ENCODE measurements at places on chromosomes 5 and 9. TPM values are rescaled to one million over a fixed set of nuclear protein-coding genes. Genes with fewer than 3 reads are reported as not detected.

The SPATA31C2 gene
- total RNA-seq: 0.18 TPM

The FOXI1 gene
- total RNA-seq: 3.8 TPM

The IL13 gene
- total RNA-seq: not detected

The CCIN gene
- 0.64 TPM for total RNA-seq

The FPGS gene
- total RNA-seq: 58.9 TPM

The CCDC192 gene
- not detected for total RNA-seq

The IFNA21 gene
- not detected for total RNA-seq

The NSUN2 gene
- total RNA-seq: 50.1 TPM

The TICAM2 gene
- total RNA-seq: 2.9 TPM

The UGT3A1 gene
- 34.4 TPM for total RNA-seq

The GRIA1 gene
- total RNA-seq: 1.8 TPM

The ZNF454 gene
- 6.9 TPM for total RNA-seq

The CCL28 gene
- total RNA-seq: 4.0 TPM

The POLK gene
- total RNA-seq: 28.3 TPM

The ANKRD20A1 gene
- 0.88 TPM for total RNA-seq

The CD274 gene
- total RNA-seq: 2.7 TPM

The CNTFR gene
- total RNA-seq: 19.5 TPM

The SPATA31E1 gene
- not detected for total RNA-seq

The LHX6 gene
- 3.0 TPM for total RNA-seq

The AFF4 gene
- total RNA-seq: 66.2 TPM

The CRB2 gene
- total RNA-seq: 27.5 TPM

The CCDC107 gene
- 18.1 TPM for total RNA-seq

The PRELID2 gene
- total RNA-seq: 40.2 TPM

The TERT gene
- 0.47 TPM for total RNA-seq

The PCDHB16 gene
- 7.8 TPM for total RNA-seq

The KLHL3 gene
- 22.9 TPM for total RNA-seq

The ISL1 gene
- not detected for total RNA-seq

The DAB2 gene
- 101 TPM for total RNA-seq

The DBH gene
- total RNA-seq: 1.1 TPM

The AJM1 gene
- total RNA-seq: 1.5 TPM

The KIF12 gene
- 101 TPM for total RNA-seq

The OTP gene
- not detected for total RNA-seq

The SLC6A19 gene
- total RNA-seq: 33.0 TPM

The TRAF1 gene
- total RNA-seq: 5.2 TPM

The FGF10 gene
- 10.9 TPM for total RNA-seq

The TMEM252 gene
- 5.7 TPM for total RNA-seq

The SLC46A2 gene
- total RNA-seq: 0.64 TPM

The ST8SIA4 gene
- total RNA-seq: 11.0 TPM

The ZFP37 gene
- total RNA-seq: 4.7 TPM

The CDC20B gene
- total RNA-seq: 0.29 TPM

The ZER1 gene
- total RNA-seq: 49.2 TPM

The HTR4 gene
- total RNA-seq: 0.35 TPM

The FUT7 gene
- total RNA-seq: 0.35 TPM

The GABRA6 gene
- not detected for total RNA-seq

The PCDHGA9 gene
- total RNA-seq: 9.8 TPM

The FCHSD1 gene
- total RNA-seq: 12.4 TPM

The TNFSF15 gene
- total RNA-seq: 5.8 TPM

The KIF27 gene
- 11.5 TPM for total RNA-seq
